ENCODE measurements at places on chromosomes 2 and 18.

GRCh38 chr18:41967680-41968079 is 12.6 kb downstream of the PIK3C3 start:
- DNase-seq = no peak

GRCh38 chr2:37576831-37577230 is 94.6 kb downstream of the CDC42EP3 start:
- no peak for DNase-seq

DNA sequence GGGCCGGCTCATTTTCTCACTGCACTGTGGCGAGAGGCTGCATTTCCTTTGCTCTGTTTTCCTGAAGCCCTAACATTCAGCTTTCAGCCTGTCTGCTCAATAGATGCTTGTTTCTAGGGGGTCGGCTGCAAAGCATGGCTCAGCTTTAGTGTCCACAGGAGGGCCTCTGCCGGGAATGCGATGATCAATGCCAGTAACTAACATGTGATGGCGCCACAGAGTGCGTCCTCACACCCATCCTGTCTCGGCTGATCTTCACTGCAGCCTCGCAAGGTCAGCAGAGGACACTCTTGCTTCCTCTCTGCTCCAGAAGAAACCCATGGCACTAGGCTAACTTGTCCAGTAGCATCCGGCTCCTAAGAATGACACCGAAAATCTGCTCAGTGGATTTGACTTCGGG is 156.4 kb upstream of the PXDN start:
- DNase-seq = no peak

GRCh38 chr2:151730262-151730975 is 3.9 kb downstream of the NEB start:
- DNase-seq = no peak

DNA sequence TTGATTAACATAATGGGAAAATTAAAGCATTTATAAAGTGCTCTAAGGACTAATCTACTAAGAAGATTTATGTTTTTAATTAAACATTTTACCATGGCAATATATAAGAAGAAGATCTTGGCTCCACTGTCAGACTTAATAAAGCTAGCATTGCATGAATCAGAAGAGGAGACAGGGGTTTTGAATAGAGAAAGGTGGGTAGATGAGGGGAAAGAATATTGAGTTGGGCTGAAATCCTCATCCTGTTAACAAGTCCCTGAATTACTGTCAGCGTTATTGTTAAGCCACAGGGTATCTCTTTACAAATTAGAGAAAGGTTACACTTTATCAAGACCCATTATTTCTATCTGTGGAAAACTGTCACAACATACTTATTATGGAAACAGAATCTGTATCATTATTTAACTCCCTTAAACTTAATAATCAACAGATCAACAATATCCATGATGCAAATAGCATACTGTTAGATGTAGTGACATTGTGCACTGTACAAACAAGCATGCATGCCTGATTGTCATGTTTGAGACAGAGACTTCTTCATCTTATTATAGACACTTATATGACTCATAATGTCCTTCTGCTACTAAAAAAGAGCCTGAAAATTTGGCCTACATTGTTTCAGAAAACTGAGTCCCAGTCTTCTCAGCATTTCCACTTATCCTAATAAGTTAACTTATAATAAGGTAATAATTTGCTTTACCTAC is 304.1 kb downstream of the NRXN1 start:
- no peak for DNase-seq

DNA sequence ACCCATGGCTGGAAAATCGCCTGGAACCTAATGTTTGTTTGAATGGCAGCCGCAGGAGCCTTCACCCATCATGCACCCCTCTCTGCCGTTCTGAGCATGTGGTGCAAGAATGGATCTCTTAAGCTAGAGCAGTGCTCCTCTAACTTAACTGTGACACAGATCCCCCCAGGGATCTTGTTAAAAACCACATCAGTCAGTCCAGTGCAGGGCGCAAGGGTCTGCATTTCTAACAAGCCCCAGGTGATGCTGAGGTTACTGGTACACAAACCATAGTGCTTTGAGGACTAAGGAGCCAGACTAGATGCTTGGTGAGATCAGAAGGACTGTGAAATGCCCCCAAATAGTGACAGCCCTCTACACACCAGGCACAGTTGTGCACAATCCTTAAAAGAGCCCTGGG is 87.1 kb upstream of the KCTD1 start:
- DNase-seq = no peak

- no peak for DNase-seq
Observed at GRCh38 chr2:201182650-201183364, at the start of gene CASP10. TSS of gene CASP10 (plus strand) at chr2:201183141. CDS start at chr2:201185778, 2,637 bp downstream.

GRCh38 chr2:116585669-116586327 is 1228.7 kb upstream of the DDX18 start:
- DNase-seq = no peak

GRCh38 chr2:222756362-222756831 is 84.9 kb downstream of the MOGAT1 start:
- no peak for DNase-seq

GRCh38 chr2:158762336-158762735 is 32.8 kb upstream of the DAPL1 start:
- no peak for DNase-seq

- DNase-seq = no peak
Observed at GRCh38 chr2:101002562-101003277, 631 bp downstream of the RPL31 start.

- DNase-seq = no peak
Observed at GRCh38 chr2:70141212-70141901, 49.5 kb downstream of the C2orf42 start.

- DNase-seq = no peak
Observed at GRCh38 chr2:235131334-235132305, 179.8 kb downstream of the SH3BP4 start.

GRCh38 chr18:3466045-3466444 is 16.1 kb downstream of the TGIF1 start:
- DNase-seq = no peak

DNA sequence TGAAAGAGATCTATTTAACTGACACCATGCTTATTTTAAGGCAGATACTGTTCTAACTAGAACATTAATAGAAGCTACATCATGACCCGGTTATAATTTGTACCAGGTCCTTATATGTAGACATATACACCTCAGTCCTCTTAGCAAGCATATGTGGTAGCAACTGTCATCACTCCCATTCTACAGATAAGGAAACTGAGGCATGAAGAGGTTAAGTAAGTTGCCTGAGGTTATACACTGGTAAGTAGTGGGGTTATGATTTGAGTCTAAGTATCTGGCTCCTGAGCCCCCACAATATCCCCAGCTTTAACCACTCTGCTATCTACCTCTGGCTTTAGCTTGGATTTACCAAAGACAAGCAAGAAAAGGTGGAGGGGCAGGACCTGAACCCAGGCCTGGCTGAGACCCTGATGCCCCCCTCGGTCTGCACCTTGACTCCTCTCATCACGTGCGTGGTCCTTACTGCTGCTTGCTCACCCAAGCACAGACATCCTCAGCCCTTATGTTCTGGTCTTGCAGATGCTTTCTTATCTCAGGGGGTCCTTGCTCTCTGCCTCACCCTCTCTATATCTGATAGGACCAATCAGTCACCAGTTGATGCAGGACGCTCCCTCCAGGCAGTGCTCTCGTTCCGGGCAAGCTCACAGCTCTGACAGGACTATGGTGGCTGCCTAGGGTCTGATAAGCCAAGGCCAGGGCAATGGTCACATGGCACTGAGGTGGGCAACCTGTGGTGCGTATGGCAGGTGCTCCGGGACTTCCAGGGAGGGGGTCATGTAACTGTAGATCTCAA is 4.0 kb downstream of the DYSF start:
- DNase-seq = no peak

DNA sequence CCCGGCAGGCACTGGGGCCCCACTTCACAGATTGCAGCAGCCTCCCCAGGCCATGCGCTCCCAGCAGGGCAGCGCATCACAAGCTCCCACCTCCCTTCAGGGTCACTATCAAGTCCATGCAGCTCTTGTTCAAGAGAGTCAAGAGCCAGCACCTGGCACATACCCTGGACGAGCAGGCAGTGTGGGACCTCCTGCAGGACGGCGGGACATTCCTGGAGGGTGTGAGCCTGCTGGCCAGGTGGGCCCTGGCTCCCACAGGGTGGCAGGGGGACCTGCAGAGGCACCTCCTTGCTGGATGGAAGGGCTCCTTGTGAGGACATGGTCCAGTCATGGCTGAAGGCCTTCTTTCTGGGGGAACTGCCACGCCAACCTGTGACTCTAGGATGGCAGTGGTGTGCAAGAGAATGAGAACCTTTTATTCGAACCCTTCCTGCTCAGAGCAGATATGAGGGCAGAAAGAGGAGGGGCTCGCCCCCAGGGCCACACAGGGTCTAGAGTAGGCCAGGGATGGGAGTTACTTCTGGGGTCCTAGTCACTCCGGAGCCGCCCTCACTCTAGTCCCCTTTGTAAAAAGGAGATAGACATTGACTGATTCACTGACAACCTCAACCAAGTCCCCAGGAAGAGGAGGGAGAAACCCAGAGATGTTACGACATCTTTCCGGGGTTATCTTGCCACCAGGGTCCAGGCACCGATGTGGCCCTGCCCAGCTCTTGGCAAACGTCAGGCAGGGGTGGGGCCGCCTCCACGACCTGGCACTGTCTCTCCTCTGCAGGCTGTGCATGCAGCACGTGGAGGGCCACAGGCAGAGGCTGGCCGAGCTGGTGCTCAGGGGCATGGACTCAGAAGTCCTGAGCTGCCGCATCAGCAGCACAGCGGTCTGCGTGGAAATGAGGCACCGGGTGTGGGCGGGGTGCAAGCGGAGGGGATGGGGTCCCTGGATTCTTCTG is 31.3 kb downstream of the HJURP start:
- DNase-seq = no peak

DNA sequence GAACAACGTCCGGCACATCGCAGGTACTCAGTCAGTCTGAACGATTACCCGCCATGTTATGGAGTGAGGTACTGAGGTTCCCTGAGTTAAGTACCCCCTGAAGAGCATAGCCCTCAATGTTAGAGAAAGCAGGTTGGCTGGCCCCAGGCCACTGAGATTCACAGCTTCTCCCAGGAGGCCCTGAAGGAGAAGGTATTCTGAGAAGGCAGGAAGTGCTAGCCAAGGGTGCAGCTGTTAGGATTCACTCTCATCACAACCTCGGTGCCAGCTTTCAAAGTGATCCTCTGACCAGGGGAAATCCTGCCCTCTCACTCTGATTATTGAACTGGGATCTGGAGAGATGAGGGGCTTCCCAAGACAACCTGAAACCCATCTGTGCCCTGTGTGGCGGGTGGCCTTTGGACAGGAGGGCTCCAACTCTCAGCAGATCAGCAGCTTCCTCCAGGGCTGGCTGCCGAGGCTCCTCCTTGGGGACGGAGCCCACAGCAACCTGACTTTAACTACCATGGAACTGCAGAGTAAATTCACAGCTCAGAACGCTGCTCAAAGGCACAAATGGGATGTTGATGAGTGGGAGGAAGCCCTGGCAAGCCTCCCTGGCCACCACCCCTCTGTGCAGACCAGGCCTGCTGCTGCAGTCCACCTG is 7.8 kb downstream of the EHD3 start:
- no peak for DNase-seq

GRCh38 chr2:240374085-240374907 is 61.2 kb upstream of the GPC1 start:
- DNase-seq = no peak

DNA sequence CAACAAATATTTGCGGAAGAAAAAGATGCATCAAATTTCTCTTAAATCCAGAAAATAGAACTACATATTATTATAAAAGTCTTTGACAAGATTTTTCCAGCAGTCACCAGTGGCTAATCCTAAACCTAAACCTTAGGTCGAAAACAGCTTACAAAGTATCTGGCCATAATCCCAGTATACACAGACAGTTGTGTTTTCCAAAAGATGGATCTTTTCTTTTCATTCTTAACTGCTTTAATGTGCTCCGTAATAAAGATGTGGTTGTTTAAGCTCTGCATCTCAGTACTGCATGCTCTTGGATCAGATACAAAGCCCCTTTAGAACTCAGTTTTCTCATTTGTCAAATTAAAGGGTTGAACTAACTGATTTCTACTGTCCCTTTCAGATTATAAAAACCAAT is 247.8 kb downstream of the TXNL1 start:
- no peak for DNase-seq

DNA sequence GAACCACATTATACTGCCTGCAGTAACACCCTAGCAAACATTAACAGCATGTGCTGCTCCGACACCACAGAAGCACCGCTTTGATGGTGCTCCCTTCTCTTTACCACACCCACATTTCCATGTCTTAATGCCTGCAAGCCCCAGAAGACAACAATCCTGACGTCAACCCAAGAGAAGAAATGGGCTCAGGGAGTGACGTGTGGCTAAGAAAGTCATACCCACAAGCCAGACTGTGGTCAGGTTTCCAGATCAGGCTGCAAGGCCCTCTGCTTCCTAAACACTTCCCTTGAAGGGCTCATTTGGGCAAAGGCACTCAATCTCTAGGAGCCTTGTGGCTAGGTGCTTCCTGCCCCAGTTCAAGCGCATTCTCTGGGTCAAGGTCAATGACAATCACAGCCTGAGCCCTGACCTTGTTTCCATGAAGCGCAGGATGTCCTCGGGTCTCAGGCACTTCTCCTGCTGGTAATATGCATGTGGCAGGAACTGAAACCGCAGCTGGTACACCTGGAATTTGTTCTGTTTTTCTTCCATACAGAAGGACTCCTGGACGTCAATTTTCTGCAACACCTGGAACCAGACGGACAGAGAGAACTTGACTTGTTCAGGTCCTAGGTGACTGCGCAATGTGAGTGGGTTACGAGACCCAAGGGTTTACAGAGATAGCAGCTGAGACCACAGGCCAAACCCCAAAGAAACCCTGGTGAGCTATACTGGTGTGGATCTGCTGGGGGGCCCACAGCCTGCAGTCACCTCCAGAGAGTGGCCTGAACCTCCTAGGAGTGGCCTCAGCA is 67.2 kb downstream of the POLR1A start:
- peak; percentile 50 for DNase-seq

GRCh38 chr2:38771632-38772031 is 6.4 kb upstream of the GEMIN6 start:
- DNase-seq = no peak
